ENCODE measurements at places on chromosomes 6 and 20.
A peak's percentile ranks its signal among the peaks of the same experiment; 100 is the strongest.

GRCh38 chr6:130183271-130184222, 39.2 kb downstream of the SAMD3 start:
- peak; percentile 12 for DNase-seq

DNA sequence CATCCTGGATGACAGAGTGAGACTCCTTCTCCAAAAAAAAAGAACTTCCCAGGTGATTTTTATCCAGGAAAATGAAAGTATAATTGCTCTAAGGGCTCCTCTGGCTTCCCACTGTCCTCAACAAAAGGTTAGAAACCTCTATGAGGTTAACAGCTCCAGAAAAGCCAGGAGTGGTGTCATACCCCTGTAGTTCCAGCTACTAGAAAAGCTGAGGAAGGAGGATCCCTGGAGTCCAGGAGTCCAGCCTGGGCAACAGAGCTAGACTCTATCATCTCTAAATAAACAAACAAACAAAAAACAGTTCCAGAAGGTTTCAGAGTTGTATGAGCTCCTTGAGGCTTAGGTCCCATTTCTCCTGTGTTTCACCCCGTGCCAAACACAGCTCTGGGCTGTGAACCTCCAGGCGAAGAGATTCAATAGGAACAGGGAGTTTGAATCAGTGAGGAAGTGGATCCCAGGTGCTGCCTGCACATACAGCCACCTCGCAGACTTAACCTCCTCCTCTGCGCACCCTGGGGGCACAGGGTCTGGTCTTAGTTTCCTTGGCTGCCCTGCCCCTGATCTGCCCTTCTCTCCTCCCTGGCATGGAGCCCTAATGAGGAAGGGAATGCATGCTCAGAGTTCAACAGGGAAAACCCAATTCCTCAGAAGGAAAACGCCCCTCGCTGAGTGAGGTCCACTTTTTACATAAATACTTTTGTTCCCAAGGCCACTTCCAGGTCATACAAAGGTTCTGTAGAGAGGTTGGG, 31.0 kb downstream of the ZC3H12D start:
- no peak for DNase-seq

DNA sequence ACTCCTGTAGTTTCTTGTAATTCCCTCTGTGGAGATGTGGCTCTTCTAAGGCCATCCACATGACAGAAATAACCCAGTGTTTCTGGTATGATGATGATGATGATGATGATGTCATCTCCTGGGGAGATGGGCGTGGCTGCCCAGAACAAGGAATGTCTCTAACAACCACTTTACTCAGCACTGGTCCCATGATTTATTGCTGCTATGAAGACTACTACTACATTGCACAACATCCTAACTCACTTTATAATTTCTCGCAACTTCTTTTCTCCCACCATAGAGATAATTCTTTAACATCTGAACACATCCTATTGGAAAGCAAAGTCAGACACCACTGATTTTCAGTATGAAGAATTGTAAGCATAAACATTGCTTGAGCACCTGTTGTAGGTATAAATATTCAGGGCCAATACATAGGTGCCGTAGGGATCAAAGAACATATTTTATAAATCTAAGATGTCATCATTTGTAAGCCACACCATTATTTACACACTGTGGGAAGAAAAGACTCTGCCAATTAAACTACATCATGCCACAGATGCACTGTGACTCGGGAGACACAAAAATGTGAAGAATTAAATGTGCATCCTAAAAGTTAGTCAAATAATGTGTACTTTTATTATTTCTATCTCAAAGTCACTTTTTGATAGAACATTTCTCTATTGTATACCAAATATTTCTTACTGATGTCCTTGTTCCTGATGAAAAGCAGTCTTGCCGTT, 6.4 kb downstream of the TPMT start:
- DNase-seq = no peak

DNA sequence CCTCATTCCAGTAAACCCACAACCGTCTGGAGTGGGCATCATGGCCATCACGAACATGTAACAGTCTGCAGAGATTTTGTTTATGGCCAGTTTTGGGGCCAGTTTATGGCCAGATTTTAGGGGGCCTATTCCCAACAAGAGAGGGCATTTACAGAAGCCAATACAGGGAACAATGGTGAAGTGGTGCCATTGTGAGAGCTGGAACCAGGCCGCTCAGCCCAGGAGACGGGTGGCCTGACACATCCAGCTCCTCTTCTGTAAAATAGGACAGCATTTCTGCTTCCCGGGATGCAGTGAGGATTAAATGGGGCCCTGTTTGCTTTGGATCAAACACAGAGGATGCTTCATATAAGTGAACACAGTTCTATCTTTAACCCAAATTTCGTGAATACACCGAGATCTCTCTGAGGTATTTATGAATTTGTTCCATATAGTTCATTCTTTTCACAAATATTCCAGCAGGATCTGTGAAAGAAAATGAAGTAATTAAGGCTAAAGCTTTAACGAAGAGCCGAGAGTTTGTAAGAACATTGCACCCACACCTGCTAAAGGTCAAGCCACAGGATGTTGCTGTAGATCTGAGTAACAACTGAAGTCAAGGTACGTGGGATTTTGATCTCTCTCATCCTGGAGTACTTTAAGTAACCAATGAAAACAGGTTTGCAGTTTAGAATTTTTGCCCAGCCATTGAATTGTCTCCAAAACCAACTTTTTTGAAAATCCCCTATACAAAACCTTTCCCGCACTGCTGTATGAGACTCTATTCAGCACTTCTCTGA, 14.5 kb upstream of the SIRPG start:
- no peak for DNase-seq

- no peak for DNase-seq
Observed at GRCh38 chr6:144897441-144897921, 612.3 kb downstream of the UTRN start.

- DNase-seq = no peak
Observed at GRCh38 chr6:136429264-136430065, 120.8 kb downstream of the MAP7 start.

DNA sequence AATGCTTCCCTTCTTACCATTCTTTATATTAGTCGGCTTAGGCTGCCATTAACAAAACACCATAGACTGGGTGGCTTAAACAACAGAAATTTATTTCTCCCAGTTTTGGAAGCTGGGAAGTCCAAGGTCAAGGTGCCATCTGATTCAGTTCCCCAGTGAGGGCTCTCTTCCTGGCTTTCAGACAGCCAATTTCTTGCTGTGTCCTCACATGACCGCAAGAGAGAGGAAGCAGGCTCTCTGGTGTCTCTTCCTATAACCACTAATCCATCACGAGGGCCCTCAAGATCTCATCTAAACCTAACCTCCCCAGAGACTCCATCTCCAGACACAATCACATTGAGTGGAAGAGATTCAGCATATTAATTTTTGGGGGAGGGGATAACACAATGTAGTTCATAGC, 193.0 kb upstream of the SGK1 start:
- no peak for DNase-seq

- no peak for DNase-seq
Observed at GRCh38 chr6:50637267-50637666, 76.1 kb upstream of the TFAP2D start.

- no peak for DNase-seq
Observed at GRCh38 chr6:28134015-28134414, 7.7 kb upstream of the ZKSCAN8 start.

DNA sequence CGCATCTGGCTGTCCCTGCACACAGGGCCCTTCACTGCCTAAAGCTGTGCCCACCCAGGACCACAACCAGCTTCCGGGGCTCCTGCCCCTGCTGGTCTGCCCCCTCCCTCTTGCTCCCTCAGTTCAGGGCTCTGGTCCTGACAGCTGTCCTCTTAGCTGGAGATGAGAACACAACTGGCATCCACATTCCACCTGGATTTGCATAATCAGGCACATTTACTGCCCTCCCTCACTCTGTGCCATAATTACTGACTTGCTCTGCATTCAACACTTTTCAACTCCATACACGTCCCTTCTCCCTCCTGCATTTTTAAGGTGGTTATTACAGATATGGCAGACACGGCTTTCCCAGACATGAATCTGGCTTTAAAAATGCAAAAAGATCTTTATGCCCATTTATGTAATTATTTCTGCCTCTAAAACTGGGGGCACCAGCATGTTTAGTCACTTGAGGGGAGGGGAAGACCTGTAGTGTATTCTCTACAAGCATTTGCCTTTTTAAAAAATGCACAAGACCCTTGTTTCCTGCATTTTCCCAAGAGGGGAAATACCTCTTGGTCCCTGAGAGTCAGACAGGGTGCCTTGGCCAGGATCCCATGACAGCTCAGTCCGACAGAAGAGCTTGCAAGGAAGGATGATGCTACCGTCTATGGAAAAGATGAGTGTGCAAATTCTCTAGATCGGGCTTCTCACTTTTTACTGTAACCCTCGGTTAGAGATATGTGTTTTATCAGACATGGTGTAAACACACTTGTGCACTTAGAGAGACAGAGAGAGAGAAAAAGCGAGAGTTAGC, 401.8 kb downstream of the PREX1 start:
- no peak for DNase-seq

- DNase-seq = no peak
Observed at GRCh38 chr6:1256435-1257008, 55.4 kb upstream of the FOXQ1 start.

DNA sequence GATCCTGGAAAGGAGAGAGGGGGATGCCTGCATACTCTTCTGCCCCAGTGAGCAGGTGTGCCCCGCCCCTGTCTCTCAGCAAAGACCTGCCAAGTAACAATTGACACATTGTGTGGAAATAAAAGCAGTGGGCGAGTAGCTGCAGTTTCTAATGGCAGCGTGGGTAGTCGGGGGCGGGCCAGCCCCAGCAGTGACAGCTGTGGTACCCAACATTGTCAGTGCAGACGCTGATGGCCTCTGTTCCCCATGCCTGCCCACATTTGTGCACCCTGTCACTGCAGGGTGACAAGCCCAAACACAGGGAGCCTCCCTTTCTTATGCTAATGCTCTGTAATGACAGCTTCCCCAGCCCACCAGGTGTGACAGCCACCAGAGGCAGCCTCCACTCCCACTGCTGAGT, 491.7 kb downstream of the DHX35 start:
- no peak for DNase-seq

DNA sequence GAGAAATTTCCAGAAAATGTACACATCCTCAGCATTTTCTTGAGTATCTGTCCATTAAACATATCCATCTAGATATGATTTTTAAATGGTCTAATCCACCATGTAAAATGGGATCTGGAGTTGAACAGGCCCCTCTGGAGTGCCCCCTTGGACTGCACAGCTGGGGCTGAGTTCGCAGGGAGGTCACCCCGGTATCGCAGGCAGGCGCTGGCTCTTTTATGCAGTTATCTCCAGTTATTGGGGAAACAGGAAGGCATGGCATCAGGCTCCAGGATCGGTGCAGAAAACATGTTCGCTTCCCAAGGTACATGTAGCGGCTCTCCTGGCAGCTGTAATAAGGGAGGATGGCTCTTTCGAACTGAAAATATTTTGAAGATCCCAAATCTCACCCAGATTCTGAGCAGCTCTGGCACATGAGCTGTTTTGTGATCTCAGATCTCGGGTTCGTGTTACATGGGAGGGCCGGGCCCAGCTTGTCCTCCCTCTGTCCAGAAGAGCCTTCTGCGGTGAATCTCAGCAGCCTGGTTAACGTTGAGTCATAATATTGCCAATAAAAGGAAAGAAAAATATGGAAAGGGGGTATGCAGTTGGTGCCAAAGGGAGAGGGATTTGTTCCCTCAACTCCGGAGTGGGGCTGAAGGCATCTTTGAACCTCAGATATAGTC, 167.7 kb downstream of the EYA2 start:
- no peak for DNase-seq

DNA sequence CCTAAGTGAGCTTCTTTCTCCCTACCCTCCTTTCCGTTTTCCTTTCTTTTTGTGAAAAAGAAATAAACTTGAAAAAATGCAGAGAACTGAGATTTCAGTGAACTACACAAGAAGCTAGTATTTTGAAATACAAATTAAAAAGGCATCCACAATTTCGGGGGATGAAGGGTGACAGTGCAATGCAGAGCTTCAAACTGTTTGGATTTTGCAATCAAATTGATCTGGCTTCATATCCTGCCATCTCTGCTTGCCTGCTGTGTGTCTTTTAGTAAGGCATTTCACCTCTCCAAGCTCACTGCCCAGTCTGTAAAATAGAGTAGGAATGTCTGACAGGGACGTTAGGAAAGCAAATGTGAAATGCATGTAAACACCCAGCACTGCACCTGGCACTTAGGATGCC, 258.0 kb downstream of the HACE1 start:
- no peak for DNase-seq

GRCh38 chr20:38018385-38018784, 14.9 kb downstream of the TTI1 start:
- DNase-seq = no peak

- DNase-seq = no peak
Observed at GRCh38 chr20:23290761-23291574, 59.6 kb upstream of the NXT1 start.

DNA sequence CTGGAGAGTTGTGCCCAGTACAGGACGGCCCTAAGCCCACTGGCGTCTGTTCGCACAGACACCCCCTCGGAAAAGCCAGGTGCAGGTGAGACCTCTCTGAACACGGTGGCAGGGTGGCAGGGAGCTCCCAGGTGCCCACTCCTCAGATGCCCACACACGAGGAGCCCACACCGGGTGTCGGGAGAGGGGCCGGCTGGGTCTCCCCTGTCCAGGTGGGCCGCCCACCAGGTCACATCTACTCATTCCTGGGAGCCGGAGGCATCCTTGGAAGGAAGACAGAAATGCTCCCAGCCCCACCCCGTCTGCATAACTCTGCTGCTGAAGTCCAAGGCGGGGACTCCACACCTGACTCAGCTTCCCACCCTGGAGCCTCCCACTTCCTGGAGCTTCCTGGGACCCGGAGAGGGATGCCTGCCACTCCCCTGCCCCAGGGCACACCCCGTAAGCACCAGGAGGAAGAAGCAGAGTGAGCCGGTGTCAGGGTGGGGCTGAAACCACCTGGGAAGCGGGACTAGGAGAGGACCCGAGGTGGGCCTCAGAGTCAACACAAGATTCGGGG, 2.5 kb downstream of the SRMS start:
- no peak for DNase-seq

- DNase-seq = no peak
Observed at GRCh38 chr20:25675161-25675560, 21.5 kb downstream of the ZNF337 start.

GRCh38 chr20:24032400-24032898, 43.9 kb upstream of the GGTLC1 start:
- DNase-seq = no peak

- DNase-seq = no peak
Observed at GRCh38 chr6:104431096-104431495, 428.6 kb downstream of the HACE1 start.

- DNase-seq = no peak
Observed at GRCh38 chr6:140462453-140463311, 1088.2 kb upstream of the CITED2 start.
